Panc1 (cell line): ENCODE measurements at places on chromosomes 6 and 20.

DNA sequence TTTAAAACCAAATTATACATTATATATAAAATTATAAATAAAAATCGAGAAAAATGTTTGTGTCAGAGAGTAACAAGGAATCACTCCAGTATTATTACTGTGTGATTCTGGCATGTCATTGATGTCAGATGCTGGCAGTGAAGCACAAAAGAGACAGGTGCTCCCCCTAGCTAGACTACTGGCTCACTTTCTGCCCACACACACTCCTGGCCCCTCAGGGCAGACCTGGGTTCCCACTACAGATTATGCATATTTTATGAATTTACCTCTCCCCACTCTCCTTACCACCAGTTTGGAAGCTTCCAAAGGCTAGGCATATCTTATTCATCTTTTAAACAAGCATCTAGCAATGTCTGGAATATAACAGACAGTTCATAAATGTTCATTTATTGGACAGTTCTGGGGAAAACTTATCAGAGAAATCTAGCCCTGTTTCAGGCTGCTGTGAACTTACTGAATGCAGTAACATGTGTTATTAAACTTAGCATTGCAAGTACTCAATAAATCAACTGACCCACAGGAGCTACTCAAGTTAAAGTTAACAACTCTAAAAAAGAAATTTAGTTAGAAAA lies 12.8 kb downstream of the SNX3 start:
- no peak for DNase-seq

GRCh38 chr6:43926634-43927531 lies 156.9 kb downstream of the VEGFA start:
- DNase-seq, result no peak

DNA sequence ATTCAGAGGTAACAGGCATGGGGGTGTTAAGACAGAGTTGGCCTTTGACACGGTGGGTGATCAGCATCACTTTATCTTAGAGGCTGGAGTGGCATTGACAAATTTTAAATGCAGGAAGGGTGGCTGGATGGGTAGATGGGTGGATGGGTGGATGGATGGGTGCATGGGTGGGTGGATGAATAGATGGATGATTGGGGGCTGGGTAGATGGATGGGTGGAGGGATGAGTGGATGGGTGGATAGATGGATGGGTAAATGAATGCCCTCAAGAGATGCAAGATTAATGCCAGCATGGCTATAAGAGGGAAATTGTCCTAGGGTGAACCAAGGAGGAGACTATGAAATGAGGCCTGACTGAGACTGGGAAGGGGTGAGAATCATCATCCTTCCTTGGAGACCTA lies 18.4 kb downstream of the ITPR3 start:
- DNase-seq, result no peak

- no peak for DNase-seq
These were observed 281.5 kb downstream of the TSHZ2 start for GRCh38 chr20:53253668-53254067.

- no peak for DNase-seq
These were observed 475.2 kb upstream of the MARCKS start for GRCh38 chr6:113381959-113382358.

GRCh38 chr6:27129917-27130316 lies 117.6 kb upstream of the PRSS16 start:
- DNase-seq, result no peak

DNA sequence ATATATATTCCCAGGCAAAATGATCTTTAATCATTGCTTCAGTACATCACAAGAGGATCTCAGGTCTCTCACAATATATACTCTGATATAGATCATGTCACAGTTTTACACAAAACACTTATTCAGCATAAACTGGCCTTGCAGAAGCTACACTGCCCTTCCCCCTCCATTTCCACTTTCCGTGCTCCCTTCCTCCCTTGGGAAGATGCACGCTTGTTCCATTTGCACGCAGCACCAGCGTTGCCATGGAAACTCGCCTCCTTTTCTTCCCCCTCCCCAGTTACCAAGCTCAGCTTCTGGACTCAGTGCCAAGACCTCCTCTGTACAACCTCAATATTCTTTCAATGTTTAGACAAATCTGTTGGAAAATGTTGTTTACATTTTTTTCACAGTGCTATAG lies 154.6 kb downstream of the RFPL4B start:
- no peak for DNase-seq

DNA sequence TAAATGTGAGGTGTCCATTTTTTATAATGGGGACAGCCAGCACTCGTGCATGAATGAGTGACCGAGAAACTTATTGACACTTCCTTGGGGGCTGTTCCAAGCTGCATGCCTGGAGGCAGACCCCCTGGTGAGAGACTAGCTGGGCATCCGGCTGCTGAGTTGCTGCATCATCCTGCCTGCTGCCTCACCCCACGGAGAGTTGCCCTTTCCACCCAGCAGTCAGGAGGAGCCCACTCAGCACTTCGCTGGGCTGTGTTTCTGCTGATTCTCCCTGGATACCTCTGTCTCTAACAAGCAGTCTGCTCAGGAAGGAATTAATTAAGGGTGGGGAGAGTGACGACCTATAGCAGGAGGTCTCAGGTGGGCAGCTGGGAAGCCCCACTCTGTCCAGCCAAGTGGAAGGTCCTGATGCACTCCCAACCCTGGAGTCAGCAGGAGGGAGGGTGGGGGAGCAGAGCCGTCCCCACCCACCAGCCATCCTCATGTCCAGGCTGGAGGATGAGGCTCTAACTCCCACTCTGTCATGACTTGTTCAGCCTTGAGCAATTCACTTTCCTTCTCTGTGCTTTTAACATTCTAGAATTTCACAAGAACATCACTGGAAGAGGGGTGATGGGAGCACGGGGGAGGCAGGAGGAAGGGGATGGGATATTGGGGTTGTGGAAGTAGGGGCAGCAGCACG lies 177.3 kb downstream of the LRFN2 start:
- no peak for DNase-seq

DNA sequence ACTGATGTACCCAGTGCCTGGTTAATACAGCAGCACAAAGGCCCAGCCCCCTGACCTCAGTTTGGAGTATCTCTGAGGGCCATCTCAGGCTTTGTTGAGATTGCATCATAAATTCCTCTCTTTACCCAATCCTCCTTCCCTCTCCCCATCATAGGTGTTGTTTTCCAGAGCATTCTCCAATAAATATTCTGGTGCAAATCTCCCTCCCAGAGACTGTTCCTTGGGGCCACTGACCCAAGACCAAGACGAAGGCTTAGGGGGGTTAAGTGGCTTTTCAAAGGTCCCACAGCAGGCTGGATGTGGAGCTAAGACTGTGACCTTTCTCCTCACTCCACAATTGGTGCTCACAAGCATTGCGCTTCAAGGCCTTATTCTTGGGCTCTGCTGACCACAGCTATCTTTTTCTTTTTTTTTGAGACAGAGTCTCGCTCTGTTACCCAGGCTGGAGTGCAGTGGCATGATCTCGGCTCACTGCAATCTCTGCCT lies 72.4 kb upstream of the ZMYND8 start:
- DNase-seq, result no peak

DNA sequence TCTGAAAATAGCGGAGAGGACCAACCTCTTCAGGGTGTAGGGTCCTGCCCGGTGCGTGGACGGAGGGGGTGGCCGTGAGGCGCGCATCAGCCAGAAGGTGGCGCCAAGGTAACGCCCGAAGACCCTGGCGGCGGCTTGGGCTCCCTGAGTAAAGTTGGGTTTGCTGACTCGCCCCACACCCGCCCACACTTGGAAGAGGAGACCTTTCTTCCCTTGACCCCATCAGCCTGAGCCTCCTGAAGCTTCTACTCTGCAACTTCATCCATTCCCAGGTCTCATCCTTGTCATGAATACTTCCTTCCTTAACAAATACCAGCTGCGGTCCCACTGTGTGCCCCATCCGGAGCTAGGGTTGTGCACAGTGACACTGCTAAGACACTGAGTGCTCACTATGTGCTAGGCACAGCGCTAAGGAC lies 14.6 kb downstream of the CD40 start:
- no peak for DNase-seq

GRCh38 chr6:44071670-44072451 lies 55.4 kb downstream of the MRPL14 start:
- DNase-seq, result no peak

DNA sequence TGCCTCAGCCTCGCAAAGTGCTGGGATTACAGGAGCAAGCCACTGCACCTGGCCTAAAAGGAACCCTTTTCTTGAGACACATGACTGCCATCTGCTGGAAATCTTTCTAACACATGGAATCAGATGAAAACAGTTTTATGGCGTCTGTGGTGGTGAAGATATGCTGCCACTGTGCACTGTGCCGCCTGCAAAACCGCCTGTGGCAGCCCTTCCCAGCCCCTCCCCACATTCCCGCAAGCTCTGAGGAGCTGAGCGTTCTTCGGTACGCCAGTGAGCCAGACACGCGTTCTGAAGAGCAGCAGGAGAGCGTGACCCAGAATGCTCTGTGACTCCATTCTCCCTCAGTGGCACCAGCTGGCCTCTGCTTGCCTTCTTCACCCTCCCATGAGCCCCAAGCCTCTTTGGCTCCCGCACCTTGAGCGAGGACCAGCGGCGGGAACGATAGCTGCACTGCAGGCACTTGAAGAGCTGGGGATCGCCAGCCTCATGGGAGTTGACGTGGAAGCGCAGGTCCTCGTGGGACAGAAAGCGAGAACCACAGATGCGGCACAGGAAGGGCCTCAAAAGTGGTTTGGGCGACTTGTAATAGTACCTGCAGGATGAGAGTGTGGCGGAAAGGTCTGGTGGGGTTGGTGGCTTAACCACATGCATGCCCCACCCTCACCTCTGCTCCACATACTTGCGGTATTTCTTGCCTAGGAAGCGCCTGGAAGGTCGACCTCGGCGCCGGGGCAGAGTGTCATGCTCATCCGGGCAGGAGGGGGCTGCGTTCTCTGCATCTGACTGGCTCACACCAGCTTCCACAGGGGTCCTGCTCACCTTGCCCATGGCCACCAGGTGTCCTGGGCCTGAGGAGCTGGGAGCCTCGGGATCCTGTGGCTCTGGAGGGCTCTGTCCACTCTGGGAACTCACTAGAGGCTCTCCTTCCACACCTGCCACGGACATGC lies 8.7 kb downstream of the ZNF335 start:
- DNase-seq, result no peak

DNA sequence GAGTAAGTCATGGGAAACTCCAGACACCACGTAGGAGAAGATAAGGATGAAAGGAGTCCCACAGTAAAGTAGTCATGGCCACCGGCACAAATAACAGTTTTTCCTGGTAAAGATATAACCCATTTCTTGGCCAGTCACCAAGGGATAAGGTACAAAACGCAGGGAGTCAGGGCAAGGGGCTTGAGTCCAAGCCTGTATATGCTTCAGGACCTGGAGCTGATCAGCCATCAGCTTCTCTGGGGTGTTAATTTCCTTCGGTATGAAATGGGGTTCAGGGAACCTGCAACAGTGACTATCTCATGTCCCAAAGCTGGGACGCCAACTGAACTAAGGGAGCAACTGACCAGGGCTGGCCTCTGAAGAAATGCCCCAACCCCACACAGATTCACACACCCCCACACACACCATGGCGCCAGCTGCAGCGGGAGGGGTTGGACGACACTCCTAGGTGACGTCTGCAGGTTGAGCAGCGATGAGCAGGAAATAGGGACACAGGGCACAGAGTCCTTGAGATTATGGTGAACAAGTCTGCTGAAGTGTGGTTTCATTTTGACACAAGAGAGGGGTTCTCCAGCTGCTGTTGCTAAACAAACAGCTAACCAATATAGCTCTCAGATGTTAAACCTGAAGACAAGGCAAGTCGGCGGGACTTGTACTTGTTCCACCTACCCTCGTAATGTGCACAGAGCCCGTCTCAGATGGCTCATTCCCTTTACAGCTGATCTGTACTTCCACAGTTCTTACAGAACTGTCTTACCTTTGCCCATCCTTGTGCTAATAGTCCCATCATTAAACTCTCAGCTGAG lies 7.4 kb upstream of the ADTRP start:
- no peak for DNase-seq

DNA sequence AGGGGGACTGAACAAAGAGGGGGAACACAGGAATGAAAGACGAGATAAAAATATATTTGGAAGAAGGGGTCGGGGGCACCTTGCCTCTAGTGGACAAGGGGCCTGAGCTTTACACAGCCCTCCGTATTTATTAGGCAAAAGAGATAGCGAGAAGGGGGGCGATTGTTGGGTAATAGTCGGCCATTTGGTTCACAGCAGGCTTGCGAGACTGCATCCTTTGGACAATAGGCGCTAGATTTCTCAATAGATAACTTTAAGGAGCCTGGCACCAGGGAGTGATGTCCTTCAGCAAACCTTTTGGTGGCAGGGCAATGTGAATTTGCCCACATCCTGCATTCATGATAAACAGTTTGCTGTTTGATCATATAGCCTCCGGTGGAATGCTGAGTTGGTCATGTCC lies 3.0 kb upstream of the NANP start:
- DNase-seq, result no peak

DNA sequence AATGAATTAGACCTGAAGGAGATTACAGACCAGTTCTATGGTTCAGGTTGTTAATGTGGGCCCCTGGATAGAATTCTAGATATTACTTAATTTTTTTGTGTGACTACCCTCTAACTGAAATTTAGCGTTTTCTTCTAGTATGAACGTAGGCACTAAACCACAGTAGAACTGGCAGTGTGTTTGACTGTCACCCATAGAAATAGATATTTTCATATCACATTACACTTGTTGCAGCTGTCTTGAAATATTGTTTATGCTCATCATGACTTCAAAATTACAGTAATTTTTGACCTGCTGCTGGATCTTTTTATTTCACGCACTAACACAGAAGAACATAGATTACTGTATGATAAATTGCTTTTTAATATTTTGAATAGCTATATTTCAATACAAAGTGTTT lies 31.6 kb downstream of the E2F3 start:
- no peak for DNase-seq

- DNase-seq, result no peak
These were observed 917.9 kb downstream of the KIF16B start for GRCh38 chr20:15655295-15655874.

DNA sequence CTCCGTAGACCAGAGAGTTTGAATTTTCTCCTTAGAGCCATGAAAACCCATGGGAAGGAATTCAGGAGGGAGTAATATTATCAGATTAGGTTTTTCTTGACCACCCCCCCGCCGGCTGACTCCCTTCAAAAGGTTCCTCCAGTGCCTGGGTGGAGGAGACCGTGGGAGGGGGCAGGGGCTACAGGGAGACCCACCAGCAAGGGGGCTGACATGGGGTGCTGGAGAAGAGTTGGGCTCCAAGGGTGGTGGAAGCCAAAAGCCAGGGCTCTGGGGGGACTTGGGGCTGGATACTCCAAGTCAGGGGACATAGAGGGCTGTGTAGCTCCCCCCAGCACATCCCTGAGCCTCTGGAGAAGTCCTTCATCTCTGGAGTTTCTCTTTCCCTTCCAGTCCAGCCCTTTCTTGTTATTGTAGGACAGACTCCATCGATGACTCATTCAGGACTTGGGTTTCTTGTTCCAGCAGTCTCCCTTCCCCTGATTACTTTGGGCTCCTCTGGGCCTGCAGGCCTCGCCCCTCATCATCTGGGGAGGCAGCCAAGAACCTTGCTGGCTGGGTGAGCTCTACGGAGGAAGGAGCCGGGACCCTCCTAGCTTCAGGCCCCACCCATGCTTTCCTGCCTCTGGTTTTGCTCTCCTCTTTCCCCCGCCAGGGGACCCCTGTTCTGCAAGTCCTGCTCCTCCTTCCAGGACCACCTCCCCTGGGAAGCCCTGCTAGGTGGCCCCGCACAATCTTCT lies 10.5 kb upstream of the KIAA1755 start:
- DNase-seq, result no peak
